ENCODE measurements at places on chromosomes 11 and 22.
A peak's percentile ranks its signal among the peaks of the same experiment; 100 is the strongest.

- DNase-seq: no peak
Measured at GRCh38 chr11:45298718-45299117, 12.6 kb upstream of the SYT13 start.

GRCh38 chr22:34159491-34159890, 239.2 kb upstream of the LARGE1 start:
- no peak for DNase-seq

DNA sequence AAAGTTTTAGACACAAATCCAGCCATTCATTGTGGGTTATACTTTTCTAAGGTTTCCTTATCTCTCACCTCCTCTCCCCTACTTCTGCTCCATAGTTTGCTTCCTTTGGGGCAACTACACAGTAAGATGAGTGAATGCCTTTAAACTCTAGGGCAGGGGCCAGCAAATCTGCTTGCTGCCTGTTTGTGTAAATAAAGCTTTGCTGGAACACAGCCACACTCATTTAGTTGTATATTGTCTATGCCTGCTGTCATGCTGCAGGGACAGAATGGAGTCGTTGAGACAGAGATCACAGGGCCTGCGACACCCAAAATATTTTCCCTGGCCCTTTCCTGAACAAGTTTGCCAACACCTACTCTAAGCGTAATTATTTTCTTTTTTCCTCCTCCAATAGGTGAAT, 58.7 kb downstream of the TECTA start:
- no peak for DNase-seq

GRCh38 chr11:57647372-57647771, 2.3 kb downstream of the YPEL4 start:
- DNase-seq: no peak

DNA sequence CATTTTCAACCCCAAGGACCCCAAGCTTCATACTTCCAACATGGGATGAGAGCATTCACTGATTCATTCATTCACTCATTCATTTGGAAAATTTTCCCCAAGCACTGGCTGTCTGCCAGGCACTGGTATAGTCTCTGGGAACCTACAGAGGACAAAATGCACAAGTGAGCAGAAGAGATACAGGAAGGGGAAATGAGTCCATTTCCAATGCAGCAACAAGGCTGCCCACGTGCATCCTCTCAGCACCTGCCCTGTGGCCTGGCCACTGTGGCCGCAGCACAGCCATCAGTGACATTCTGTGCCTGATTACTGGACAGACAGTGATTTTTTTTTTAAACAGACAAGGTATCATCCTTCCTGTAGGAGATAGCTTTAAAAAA, 96.0 kb upstream of the PITPNB start:
- no peak for DNase-seq

DNA sequence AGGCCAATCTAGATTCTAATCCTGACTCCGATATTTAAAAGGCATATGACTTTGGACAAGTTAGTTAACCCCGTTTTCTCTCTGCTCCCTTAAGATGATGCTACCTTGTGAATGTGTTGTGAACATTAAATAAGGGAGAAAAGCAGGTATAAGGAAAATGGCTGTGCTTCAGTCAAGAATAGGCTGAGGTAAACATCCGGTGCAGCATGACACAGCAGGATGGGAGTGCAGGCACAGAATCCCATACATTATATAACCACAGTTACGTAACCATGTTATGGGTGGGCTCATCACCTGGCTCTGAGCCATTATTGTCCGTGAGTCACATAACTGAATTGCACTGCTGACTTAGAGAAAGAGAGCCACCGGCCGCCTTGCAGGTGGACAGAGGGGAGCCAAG, 382.2 kb upstream of the ANO5 start:
- DNase-seq: no peak

- no peak for DNase-seq
Measured at GRCh38 chr11:111699579-111700156, 66.5 kb downstream of the PPP2R1B start.

DNA sequence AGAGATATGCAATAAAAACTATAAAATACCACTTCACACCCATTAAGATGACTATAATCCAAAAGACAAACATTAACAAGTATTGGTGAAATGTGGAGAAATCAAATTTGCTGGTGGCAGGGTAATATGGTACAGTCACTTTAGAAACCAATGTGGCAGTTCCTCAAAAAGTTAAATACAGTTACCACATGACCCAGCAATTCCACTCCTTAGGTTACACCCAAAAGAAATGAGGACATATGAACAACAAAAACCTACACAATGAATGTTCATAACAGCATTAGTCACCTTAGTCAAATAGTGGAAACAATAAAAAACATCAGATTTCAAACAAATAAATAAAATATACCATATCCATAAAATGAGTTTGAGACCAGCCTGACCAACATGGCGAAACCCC, 52.6 kb downstream of the RDX start:
- DNase-seq: no peak

DNA sequence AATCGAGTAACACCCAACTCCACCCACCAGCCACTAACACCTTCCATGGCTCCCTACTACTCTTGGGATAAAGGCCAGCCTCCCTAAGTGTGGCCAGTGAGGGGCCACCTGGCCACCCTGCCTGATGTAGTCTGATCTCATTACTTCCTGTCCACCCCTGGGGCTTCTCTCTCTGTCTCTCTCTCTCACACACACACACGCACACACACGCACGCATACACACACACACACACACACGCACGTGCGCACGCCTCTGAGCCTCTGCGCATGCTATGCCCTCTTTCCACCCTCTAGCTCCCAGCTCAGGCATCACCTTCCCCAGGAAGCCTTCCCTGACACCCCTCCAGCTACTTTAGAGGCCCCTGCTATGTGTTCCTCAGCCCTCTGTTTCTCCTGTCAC, 3.9 kb downstream of the MFNG start:
- DNase-seq: no peak

DNA sequence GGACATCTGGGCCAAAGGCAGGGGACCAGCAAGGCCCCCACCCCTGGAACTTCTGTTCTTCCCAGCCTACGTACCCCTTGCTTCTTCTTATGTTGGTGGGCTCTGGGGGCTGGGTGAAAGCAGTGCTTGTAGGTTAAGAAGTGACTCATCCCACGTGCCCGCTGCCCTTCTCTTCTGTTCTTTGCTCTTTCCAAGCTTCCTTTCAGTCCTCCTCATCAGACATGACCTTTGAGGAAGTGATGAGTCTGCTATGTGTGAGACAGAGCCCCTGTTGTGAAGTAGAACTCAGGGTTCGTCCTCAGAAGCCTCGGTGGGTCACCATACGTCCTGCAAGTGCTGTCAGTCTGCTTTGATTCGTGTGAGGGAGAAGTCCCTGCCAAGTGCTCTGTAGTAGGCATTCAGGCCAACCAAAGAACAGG, 12.7 kb downstream of the MED15 start:
- DNase-seq: peak; percentile 54

GRCh38 chr11:106077609-106078455, at the start of gene AASDHPPT:
Gene AASDHPPT (plus strand): TSS chr11:106077662. CDS start chr11:106077711, 49 bp downstream.
- DNase-seq: no peak

- no peak for DNase-seq
Measured at GRCh38 chr11:19428206-19429002, 187.7 kb upstream of the E2F8 start.

DNA sequence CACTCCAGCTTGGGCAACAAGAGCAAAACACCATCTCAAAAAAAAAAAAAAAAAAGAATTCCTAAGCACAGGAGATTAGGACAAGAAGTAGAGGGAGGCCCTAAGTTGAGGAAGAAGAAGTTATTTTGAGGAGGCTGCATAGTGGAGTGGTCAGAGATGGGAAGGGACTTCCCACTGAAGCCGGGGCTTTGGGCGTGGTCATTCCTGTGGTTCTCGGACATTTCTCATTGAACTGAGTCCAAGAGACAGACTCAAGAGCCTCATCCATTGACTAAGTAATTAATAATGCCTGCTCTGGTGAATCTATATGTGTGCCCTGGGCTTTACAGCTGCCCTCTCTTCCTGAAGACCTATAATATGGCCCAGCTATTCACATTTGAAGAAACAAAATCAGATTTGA, 53.2 kb upstream of the FTH1 start:
- DNase-seq: no peak

DNA sequence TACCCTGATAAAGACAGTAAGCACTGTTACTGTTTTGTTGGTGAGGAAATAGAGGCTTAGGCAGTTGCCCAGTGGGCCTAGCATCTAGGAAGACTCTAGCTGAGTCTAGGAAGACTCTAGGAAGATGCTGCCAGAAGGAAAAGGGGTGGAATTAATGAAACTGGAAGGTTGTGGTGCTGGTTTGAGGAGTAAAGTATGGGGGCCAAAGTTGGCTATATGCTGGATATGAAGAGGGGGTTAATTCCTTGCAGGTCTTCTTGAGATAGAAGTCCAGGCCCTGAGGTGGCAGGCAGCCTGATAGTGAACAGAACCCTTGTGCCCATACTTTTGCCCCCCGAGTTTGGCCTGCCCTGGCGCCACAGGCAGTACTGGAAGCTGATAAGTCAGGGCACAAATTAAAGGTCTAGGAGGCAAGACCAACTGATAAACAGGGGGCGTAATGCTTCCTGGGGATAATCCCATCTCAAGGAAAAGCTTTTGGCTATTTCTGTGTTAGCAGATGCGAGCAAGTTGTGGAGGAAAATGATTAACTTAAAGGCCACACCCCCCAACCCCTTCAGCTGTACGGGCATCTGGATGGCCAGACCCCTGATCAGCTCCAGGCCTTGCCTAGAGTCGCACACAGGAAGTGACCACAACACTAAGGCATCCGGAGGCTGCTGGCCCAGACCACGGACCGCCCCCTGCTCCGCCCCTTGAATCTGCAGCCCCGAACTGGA, 3.1 kb downstream of the ILK start:
- peak; percentile 59 for DNase-seq

GRCh38 chr22:49368976-49369725, 458.5 kb downstream of the BRD1 start:
- no peak for DNase-seq

- no peak for DNase-seq
Measured at GRCh38 chr11:70828593-70829082, 423.7 kb downstream of the SHANK2 start.

GRCh38 chr11:106614262-106614661, 404.0 kb downstream of the GUCY1A2 start:
- DNase-seq: no peak

- DNase-seq: no peak
Measured at GRCh38 chr11:117722082-117722481, 74.9 kb downstream of the DSCAML1 start.

DNA sequence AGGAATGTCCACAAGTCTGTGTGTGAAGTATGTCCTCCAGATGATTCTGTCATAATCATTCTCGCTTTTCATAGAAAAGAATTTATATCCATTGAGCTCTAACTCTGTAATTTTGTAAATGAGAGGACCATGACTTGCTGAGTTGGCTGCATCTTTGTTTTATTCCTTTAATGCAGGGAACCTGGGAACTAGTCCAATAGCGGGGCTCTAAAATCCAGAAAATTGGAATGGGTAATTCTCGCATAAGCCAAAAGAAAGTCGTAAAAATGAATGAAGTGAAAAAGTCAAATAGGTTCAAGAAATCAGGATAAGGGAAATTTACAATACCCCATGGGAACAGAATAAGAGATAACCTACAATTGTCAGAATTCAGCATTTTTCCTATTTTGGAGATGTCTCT, 232.5 kb downstream of the RAB38 start:
- no peak for DNase-seq
